ENCODE measurements at places on chromosomes 5 and 9.

GRCh38 chr5:178319541-178320041 is 87.0 kb upstream of the PHYKPL start:
- DNase-seq: no peak

DNA sequence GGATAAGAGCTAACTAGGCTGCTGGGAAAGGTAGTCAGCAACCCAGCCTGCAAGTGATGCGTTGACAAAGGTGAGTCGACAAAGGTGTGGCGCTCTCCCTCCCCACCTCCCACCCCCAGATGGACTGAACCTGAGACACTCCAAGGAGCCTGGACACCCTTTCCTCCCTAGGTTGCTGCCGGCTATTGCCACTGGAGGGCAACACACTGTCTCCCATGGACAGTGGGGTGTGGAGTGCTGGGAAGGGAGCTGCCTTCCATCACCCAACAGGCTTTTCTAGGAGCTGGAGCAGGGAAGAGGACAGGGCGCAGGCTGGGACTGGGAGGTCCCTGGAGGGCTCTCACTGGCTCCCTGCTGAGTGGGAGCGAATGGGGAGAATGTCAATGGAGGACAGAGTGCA is 75.4 kb upstream of the ARAP3 start:
- no peak for DNase-seq

GRCh38 chr9:89078421-89078820 is 87.2 kb downstream of the S1PR3 start:
- DNase-seq: no peak

GRCh38 chr5:128199611-128200010 is 116.0 kb downstream of the SLC12A2 start:
- DNase-seq: no peak

DNA sequence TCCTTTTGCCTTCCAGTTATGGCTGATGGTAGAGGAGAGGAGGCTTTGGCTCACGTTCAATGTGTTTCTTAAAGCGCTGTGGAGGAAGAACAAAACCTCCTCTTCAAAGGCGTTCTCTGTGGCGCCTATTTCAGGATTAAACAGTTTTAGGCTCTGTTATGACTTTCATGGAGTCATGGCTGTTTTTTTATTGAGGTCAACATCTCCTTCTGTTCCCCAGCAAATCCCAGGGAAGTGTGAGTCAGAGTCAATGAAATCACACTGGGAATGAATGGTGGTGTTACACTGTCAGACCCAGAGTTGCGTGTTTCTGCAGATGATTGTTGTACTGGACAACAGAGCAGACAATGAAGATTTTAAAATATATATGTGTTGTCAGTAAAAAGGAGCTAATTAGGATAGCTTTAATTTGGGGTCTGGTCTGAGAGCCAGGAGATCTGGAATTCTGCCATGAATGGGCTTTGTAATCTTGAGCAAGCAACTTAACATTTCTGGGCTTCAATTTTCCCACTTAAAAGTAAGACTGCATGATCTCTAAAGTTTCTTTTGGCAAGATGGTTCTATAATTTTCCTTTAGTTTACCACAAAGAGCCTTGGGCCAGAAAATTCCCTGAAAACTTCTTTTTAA is 240.7 kb downstream of the CSNK1G3 start:
- DNase-seq: no peak

GRCh38 chr9:137396634-137397367 is 26.2 kb downstream of the EXD3 start:
- no peak for DNase-seq

- DNase-seq: no peak
Observed at GRCh38 chr9:33263131-33264002, 1.1 kb downstream of the BAG1 start.

DNA sequence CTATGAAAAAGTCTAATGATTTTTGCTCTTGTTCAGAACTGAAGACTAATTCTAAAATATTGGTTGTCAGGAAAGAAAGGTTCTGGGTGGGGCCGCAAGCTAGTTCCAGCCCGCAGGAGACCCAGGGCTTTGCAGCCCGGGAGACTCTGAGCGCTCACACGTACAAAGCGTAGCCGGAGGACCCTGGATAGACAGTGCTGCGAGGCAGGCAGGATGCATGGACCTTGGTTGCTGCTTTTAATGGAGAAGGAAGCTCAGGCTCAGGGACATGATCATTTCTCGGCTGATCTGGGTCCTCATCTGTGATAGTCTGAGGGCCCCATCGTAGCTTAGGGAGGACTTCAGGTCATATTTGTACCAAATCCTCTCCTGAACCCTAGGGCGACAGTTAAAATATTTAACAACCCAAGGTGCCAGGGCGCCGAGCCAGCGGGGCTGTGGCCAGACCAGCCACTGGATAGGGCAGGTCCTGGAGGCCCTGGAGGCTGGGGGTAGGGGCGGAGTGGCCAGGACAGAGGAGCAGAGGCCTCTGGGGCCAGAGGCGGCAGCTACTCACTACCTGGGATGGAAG is 70.1 kb upstream of the UNC5A start:
- DNase-seq: no peak

- DNase-seq: no peak
Observed at GRCh38 chr5:163978897-163979296, 473.5 kb downstream of the MAT2B start.

GRCh38 chr5:144276034-144276822 is 105.6 kb downstream of the KCTD16 start:
- no peak for DNase-seq

- DNase-seq: no peak
Observed at GRCh38 chr5:119681734-119682133, 52.4 kb downstream of the FAM170A start.

DNA sequence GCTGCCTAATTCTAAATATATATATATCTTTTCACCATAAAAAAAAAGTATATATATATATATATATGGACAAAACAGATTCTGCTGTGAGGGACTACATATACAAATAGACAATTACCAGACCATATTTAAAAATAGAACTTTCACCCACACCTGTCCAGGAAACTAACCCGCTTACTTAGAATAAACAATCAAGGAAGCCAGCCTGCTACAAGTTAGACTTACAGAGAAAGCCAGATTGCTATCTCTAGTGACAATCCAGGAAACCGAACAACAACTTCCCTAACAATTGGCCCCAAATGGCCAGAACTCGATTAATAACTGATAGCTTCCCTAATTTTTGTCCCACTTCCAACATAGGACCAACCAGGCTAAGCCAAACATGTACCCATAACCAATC is 5.9 kb downstream of the GLDC start:
- DNase-seq: no peak

GRCh38 chr9:752681-753200 is 88.8 kb upstream of the DMRT1 start:
- DNase-seq: no peak

GRCh38 chr9:89779405-89780203 is 174.8 kb downstream of the GADD45G start:
- DNase-seq: no peak

DNA sequence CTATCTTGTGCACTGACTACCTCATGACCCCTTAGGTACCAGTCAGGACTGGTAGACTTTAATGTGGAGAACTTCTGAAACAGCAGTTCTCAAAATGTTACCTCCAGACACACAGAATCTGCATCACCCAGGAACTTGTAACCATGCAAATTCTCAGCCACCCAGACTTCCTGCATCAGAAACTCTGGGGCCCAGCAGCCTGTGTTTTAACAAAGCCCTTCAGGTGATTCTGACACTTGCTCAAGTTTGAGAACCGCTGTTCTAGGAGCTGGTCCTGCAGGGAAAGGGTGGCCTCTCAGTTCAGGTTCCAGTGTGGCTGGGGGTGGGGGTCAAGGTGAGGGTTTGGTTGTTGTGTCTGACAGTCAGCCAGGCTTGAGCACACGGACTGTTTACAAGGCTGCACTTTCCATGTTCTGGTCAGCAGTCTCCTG is 28.4 kb downstream of the ZFP62 start:
- peak; percentile 34 for DNase-seq

DNA sequence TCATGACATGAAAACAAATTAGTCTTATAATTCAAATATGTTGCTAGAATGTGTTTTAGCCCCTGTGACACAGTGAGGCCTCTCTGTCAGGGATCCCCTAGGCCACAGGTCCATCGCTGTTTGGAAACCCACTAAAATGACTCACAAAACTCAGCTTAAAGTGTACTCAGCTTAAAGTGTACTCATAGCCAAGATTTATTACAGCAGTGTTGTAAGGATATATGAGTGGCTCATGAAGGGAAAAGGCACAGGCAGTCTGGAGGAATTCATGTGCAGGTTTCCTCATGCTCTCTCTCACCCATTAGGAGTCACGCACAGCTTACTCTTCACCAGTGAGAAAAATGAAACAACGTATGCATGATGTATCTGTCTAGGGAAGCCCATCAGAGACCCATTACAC is 24.4 kb upstream of the TGFBI start:
- DNase-seq: no peak

DNA sequence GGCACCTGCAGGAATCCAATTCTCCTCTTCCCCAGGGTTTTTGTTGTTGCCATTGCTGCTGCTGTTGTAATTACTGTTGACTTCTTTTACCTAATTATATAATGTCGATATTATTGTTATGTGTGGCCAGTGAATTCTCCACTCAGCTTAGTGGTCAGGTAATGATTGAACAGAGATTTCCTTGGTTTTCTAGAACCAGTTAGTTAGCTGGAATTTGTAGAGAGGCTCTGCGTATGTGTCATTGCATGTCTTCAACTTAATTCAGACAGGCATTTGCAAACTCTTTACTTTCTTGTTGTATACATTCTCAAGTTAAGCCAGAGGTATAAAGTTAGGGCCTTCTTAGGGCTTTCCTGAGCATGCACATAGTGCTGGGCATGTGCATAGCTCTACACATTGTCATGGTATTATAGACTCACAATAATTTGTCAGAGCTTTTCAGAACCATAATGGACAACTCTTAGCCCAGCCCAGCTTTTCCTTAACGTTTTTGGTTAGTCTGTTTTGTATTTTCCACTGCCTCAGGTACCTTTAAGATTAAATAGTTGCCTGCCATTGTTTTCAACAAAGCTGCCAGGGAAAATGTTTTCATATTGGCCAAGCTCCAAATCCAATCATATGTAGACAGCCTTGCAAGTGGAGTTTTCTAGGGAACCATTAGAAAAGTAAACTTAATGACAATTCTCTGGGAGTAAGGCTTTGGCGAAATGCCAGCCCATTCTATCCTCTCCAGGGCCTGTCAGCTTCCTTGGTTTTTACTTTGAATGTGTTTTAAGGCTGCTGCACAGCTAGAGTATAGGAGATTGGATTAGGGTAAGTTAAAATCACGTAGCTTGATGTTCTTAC is 68.1 kb downstream of the UBE2R2 start:
- DNase-seq: no peak

- no peak for DNase-seq
Observed at GRCh38 chr5:31537851-31538250, 5.8 kb downstream of the C5orf22 start.

DNA sequence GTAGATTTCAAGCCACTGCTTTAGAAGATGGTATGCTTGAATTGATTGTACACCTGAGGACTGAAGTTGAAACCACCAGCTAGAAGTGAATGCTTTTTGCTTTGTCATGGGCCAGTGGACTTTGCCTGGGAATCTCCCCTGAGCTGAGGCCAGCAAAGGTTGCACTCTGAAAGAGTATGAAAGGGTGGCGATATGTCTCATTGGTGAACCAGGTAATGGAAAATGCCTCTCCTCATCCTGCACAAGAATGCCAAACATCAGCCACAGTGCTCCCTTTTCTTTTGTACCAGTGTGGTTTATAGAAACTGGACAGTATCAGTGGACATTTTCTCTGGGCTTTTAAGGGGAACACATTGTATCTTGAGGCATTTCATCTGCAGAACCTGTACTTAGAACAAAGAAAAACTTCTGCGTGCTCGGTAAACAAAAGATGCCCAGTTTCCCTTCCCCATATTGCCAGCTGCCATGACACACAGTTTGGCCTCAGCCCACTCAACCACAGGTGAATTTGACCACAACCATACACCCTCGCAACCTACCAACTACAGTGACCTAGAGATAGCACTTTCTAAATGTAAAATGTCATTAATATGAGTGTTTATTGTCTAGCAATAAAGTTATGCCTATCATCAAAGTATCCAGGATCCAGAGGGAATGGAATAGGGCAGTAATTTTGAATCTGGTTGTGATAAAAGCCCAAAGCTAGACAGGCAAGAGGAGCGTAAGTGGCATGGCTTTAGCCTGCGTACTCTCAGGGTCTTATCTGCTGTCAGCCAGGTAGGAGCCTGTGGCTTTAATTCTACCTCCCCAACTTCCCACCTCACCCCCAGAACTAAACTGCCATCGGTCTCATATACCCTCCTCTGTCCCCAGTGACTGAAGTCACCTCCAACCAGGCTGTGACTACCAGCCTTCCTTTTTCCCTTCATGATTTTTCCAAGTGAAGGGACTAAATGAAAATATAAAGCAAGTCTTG is 79.5 kb upstream of the LHFPL2 start:
- no peak for DNase-seq

DNA sequence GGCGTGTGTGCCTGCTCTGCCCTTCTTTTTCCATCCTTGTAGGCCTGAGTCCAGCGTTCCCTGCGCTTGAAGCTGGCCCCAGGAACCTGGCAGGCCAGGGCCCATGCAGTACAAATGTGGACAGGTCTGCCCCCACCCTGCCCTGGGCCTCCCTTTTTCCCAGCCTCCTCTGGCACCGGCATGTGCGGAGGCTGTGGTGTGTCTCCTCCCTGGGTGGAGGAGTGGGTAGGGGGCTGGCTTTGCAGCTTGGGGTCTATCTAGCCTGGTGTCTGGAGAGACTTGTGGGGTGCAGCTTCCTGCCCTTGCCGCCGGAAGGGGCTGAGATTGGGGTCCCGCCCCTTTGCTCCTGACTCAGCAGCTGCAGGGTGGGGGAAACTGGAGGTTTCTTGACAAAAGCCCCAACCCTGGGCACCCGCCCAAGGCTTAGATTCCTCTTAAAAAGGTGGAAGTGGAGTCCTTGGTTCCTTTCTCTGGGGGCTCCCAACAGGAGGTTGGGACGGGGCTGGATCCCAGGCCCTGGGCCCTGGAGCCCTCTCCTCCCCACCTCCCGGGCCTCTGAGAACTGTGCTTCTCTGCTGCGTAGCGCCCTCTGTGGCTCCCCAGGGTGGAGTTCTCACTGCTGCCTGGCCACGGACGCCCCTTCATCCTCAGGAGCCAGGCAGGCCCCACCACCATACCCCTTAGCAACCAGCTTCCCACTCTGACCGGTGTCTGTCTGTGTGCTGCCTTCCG is 18.0 kb downstream of the RXRA start:
- DNase-seq: no peak

GRCh38 chr5:122149321-122150090 is 20.2 kb downstream of the ZNF474 start:
- DNase-seq: no peak

- no peak for DNase-seq
Observed at GRCh38 chr9:87022178-87022577, 74.9 kb upstream of the GAS1 start.

GRCh38 chr9:5278486-5278885 is 26.0 kb downstream of the RLN2 start:
- no peak for DNase-seq

DNA sequence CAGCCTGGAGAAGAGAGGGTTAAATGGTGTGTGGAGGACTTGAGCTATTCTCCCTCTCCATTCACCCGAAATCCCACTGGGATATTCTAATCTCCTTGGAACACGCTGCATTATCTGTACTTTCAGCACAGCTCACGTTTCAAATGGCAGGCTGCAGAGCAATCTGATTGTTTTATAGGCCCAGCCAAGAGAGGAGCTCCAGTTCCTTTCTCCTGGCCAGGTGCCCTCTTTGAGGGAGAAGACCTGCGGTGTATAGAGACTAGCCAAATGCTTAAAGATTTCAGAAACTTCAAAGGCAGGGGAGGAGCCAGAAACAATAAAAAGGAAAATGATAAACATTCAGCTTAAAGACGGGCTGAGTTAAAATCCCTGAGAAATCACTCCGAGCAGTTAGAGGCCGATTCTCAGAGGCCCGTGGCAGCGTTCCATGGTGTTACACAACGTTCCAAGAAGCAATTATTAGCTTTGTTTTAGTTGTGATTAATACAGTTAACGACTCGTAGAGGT is 564.0 kb upstream of the KLF4 start:
- no peak for DNase-seq
